ENCODE measurements at places on chromosomes 11 and 22. TPM values are rescaled to one million over a fixed set of nuclear protein-coding genes. Genes with fewer than 3 reads are reported as not detected.

Gene OR52N4
- not detected for total RNA-seq

Gene APOL5
- total RNA-seq = not detected

Gene KCNC1
- total RNA-seq = not detected

Gene ADM2
- total RNA-seq = 0.99 TPM

Gene DTX4
- total RNA-seq = 8.7 TPM

Gene OVOL1
- not detected for total RNA-seq

Gene CAVIN3
- 201 TPM for total RNA-seq

GRCh38 chr11:11959601-11960000 is 48.8 kb downstream of the DKK3 start:
- no peak for DNase-seq

- no peak for DNase-seq
These were observed 5.7 kb upstream of the TMEM41B start for GRCh38 chr11:9320047-9320446.

DNA sequence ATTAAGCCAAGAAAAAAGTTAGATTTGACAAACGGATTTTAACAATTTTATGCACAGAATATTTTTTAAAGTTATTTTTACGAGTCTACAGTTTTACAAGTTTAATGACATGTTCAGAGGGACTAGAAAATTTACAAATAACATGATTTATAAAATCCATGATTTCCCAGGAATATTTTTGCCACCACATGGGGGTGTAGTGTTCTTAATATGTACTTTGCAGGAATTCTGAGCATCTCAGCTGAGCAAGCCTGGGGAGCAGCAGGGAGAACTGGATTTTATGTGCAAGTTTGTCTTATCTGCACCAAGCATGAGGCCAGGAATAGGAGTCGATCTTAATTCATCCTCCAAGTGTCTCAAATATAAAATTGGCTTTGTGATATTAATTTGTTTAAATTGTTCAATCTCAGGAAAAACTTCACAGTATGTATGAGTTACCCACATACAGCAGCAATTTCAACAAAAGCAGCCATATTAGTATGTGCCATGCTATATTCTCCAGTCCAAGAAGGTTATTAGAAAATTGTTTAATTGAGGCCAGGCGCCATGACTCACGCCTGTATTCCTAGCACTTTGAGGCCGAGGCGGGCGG is 826.3 kb downstream of the DLG2 start:
- no peak for DNase-seq

- no peak for DNase-seq
These were observed 67.7 kb downstream of the NXPE2 start for GRCh38 chr11:114746013-114746412.

DNA sequence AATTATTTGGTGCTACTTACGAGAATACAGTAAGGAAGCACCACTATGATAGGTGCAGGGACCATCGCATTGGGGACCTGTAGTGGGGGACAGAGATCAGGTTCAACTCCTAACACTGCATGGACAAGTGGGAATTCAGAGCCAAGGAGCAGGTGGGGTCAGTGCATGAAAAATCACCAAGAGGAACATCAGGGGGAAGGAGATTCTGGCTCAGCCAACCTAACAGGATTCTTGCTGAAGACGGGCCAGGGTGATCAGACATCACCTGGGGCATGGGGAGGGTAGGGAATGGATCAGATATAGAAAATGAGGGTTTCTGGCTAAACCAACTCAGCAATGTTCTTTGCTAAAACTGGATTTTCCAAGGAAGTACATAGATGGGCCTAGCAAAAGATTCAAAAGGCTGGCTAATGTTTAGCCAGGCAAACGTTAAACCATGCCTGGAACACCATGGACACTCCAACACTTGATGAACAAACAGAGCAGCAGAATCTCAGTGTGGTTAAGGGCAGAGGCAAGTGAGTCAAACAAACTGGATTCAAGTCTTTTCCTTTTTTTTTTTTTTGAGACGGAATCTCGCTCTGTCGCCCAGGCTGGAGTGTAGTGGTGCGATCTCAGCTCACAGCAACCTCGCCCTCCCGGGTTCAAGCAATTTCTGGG is 70.0 kb downstream of the MICAL3 start:
- no peak for DNase-seq

DNA sequence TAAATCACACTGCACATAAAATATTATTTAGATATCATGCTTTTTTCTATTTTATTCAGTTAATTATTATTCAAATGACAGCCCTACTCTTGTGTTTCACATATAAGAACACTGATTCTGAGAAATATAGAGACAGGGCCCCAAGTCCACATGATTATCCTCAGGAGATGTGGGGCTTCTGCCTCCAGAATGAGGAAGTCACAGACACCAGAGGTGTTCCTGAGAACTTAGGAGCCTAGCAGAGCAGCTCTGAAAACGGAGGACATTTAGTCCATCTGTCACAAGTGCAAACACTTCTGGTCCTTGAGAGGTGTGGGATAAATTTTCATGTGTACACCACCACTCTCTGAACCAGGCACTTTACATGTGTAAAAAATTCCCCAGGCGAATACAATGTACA is 26.2 kb downstream of the TRIM66 start:
- no peak for DNase-seq

GRCh38 chr11:120569861-120570260 is 58.3 kb downstream of the GRIK4 start:
- DNase-seq = no peak

GRCh38 chr11:10594407-10594806 is 25.9 kb upstream of the LYVE1 start:
- no peak for DNase-seq

- DNase-seq = no peak
These were observed 7.9 kb downstream of the RELT start for GRCh38 chr11:73384125-73384441.

DNA sequence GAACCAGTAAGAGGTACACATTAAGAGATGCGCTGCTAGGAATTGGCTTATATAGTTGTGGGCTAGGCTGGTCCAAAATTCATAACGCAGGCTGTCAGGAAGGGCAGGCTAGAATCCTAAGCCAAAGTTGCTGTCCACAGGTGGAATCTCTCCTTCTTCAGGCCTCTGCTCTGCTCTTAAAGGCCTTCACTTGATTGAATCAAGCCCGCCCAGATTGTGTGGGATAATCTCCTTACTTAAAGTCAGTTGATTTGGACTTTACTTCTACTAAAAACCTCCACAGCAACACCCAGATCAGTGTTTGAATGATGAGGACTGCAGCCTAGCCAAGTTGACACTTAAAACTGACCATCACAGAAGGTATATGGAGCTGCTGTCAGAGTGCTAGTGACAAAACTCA is 68.8 kb downstream of the LRRC32 start:
- no peak for DNase-seq

DNA sequence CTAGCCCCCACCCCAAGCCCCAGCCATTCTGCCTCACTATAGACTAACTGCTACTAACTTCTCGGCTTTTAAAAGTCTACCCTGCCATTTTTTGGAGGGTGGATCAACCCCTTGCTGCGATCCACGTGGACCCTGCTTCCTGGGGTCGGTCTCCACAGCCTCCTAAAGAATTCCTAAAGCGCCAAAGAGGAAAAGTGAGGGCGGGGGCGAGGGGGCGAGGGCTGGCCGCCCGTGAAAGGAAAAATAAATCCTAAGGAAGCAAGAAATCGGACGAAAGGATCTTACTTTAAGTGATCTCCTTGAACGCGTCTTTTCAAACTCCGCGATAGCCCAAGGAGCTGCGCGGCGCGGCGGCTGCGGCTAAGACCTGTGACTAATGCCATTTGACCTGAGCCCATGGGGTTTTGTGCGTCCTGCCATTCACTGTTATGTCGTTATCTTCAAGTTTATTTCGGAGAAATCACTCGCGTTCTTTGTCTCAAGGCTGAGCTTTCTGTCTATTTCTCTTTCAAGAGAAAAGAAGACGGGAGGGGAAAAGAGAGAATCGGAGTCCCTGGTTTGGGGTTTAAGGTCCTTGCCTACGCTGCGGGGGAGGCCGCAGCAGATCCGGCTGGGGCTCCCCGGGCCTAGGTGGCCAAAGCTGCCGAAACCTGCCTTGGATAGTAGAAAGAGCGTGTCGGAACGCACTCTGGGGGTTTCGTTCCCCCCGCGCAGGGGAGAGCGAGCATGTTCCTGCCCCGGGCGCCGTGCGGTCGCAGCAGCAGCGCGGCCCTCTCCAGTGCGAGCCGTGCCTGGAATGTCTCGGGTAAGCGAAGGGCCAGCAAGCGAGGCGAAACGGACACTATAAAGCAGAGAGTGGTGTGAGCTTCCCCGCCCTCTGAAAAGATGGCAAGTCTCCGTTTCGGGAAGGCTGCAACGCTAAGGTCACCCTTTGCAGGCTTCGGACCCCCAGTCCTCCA is 2.8 kb upstream of the DBX1 start:
- peak; percentile 23 for DNase-seq

- DNase-seq = no peak
These were observed 78.7 kb upstream of the SEPTIN5 start for GRCh38 chr22:19635644-19636043.

Data from lung microvascular endothelial cell (primary cell).